PC-3 (cell line): ENCODE measurements at places on chromosomes 5 and 9. TPM values are rescaled to one million over a fixed set of nuclear protein-coding genes. Genes with fewer than 3 reads are reported as not detected.

The ABLIM3 gene
- total RNA-seq: 43.6 and 48.0 TPM in 2 replicates

- DNase-seq: no peak
Measured at GRCh38 chr5:81788329-81788728, 37.4 kb upstream of the SSBP2 start.

- DNase-seq: no peak
Measured at GRCh38 chr5:83856881-83857280, 136.2 kb upstream of the HAPLN1 start.

GRCh38 chr5:133400120-133400519 lies 212.2 kb downstream of the FSTL4 start:
- no peak for DNase-seq

DNA sequence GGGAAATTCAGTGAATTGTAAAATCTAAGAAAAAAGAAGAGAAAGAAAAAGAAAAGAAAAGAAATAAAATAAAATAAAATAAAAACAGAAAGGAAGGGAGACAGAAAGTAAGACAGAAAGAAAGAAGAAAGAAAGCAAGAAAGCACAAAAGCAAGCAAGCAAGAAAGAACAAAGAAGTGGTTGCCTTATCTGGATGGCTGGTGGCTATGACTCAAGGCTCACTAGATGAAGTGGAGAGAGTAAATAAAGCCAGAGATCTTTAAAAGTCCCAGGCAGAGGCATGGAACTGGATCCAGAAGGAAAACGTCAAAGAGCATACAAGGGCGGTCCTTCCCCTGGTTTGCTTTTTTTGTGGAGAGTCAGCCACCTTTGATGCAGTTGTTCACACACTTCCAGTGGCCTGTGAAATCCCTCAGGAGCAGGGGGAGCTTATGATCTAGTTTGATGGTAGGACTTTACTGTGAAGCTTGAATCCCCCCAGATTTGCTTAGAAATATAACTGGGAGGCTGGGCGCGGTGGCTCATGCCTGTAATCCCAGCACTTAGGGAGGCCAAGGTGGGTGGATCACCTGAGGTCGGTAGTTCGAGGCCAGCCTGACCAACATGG lies 176.7 kb upstream of the HMHB1 start:
- DNase-seq: peak; percentile 63

DNA sequence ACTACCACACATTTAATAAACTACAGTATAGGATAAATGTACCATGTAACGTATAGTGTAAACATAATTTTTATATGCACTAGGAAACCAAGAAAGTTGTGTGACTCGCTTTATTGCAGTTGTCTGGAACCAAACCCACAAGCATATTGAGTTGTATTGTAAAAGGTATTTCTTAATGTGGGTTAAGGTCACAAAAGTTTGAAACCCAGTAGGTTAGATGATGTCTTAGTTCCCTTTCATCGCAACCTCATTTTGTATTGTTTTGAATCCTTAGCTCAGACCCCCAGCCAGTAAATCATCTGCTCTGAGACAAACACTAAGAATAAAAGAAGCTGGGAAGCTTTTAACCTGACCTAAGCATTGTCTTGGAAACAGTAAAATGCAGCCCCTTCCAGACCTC lies 79.1 kb downstream of the TRIO start:
- peak; percentile 73 for DNase-seq

DNA sequence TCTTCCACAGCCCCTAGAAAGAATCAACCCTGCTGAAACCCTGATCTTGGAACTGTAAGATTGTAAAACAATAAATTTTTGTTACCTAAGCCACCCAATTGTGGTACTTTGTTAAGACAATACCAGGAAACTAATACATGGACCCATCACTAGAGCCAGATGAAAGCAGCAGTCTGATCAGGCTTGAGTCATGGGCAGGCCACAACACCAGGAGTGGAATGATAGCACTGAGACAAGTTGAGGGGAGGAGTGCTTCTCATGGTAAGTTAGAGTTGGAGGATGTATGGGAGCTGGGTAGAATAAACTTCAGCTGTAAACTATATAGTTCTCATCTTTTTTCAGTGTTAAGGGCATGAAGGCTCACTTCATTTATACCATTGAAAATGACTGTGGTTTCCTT lies 164.4 kb upstream of the OR13F1 start:
- no peak for DNase-seq

DNA sequence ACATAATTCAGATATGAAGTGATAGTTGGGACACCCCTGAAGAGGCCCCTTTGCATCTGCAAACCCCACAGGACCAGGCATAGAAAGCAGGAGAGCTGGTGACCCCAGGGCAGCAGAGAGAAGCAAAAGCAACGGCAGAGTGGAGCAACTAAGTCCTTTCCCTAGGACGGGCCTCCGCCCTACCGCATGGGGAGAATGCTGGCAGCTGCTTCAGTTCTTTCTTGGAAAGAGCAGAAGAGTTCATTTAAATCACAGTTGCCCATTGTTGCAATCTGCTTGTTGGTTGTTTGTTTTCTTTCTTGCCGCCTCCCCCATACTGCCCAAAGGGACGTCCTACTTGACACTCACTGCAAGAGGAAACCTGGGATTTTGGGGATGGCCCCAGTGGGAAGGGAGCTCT lies 126.2 kb downstream of the ADAMTS16 start:
- no peak for DNase-seq

- DNase-seq: no peak
Measured at GRCh38 chr5:128586848-128587247, 48.8 kb upstream of the FBN2 start.

DNA sequence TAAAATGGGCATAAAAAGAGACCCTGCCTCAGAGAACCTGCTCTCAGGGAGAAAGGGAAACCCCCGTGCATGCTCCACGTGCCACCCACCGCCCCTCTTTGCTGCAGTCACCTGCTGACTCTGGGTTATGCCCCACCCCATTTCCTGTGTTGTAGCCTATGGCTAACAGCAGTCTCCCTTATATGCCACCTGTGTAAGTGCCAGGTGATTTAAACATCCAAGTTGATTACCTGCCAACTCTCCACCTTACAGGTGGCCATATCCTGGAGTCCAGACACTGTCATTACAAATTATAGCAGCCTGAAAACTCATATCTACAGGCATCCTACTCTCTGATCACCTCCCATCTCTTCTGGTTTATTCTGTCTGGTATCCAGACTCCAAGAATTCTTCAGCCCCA lies 242.6 kb downstream of the HSPA4 start:
- no peak for DNase-seq
